ENCODE measurements at places on chromosomes 2 and 18.

GRCh38 chr2:50344509-50345106 lies 687.3 kb downstream of the NRXN1 start:
- DNase-seq = no peak

DNA sequence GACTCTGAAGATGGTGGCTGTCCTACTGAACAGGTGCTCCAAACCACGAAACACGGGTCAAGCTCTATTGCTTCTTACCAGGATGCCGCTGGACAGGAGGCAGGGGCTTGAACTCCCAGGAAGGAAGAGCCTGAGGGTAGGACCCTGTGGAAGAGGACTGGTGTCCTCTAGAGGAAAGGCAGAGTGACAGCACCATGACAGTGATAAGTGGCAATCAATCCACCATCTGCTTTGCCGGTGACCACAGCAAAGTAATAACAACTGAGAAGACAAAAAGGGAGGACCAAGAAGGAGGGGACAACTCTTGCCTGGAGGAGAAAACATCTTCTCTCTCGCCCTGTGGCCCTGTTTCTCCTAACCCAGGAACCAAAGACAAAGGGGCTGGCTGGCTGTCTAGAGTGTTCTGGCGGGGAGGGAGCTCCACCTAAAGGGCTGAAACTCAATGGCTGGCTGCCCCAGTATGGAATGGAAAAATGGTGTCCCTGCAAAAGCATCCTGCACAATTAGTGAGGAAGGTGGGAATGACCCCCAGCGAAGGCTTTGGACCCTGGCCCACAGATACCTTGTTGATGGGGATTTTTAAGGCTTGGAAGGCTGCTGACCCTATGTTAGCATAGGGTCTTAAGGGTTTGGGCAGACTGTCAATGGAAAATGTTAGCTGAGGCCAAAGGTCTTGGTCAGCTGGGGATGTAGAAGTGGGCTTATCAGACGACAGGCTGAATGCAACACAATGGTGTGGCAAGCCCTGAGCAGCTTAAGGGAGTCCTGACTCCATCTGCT lies 35.4 kb downstream of the PROC start:
- DNase-seq = no peak

DNA sequence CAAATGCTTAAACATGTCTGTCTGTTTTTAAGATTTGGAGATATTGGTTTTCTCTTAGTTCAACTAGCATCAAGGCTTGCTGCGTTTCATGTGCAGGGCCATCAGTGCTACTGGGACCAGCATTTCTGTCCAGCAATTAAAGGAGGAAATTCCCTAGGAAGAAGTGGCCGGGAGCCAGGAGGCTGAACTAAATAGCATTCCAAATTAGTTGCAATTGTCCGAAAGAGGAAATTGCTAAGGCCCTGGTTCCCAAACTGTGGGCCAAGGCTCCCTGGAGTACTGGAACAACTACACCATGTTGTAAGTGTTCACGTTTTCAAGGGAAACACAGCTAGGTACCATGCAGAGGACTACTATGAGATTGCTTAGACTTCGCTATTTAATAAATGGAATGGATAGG lies 257.9 kb downstream of the PTPRM start:
- DNase-seq = no peak

- no peak for DNase-seq
These were observed 82.0 kb downstream of the STK39 start for GRCh38 chr2:168165397-168165796.

- DNase-seq = no peak
These were observed 249.3 kb upstream of the APCDD1 start for GRCh38 chr18:10205151-10205550.

GRCh38 chr2:107932979-107933378 lies 53.3 kb upstream of the SLC5A7 start:
- no peak for DNase-seq

Measured in activated T-helper 1 cell treated with anti-CD3 and anti-CD28 coated beads, Interleukin-2, amount 50 U/mL, for 16 hours (primary cell).